ENCODE measurements at places on chromosomes 5 and 9.

DNA sequence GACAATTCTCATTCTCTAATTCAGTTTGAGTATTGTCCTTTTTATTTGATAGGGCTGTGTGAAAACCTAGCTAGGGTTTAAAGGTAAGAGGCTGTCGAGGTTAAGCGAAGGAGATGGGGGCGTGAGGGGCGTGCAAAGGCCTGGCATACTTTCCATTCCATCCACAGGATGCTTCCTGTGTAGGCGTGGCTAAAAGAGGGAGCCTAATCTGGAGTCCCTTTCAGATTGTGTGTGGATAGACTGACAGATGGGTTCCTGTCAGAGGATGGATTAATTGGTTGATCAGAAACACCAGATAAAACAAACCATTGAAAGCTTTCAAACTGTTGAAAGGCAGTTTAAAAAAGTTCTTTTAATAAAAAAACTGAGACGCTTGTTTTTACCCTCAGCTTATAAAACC, 1.1 kb upstream of the ELL2 start:
- no peak for DNase-seq

GRCh38 chr5:103013933-103014552, 105.9 kb downstream of the GIN1 start:
- DNase-seq, result no peak

DNA sequence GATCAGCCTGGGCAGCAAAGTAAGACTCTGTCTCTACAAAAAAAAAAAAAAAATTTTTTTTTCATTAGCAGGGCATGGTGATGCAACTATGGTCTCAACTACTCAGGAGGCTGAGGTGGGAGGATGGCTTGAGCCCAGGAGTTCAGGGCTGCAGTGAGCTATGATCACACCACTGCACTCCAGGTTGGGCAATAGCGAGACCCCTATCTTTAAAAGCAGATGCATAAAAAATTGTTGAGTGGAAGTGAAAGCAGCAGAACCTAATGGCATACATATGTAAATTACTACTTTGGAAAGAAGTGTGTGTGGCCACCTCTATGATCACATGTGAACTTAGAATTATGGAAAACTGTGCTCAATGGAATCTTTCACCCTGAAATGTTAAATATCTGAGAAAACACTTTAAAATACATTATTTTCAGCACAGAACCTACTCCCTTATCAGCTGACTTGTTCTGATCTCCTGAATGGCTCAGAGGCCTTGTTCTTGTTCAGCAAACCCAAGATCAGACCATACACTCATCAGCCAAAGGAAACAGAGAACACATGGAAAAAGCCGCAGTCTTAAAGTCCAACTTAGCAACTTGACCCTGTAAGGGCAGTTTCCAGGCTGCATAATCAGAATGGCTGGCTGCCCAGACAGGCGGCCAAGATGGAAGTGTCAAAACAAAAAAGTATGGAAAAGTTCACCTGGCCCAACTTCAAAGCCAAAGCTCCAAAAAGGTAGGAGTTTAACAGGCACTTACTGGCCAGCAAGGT, 56.5 kb downstream of the SIL1 start:
- no peak for DNase-seq

DNA sequence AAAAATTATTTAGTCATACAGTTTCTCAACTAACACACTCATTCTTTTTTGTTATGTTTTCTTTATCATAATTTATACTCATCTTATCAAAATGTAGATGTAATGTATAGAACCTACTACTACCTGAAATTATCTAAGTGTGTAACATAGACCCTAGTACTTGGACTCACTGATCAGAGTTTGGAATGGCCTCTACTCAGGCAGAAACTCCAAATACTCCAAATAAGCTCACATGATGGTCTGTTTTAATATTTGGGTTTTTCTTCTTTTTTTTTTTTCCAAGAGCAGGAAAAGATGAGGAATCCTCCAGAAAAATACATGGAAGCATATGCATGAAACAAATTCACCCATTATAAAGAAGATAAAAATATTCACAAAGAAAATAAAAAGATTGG, 126.3 kb downstream of the PDE4D start:
- no peak for DNase-seq

Measured in stimulated activated CD4-positive, alpha-beta T cell treated with anti-CD3 and anti-CD28 coated beads, Interleukin-4, amount 100 ng/mL, for 4 hours (primary cell).